GDM1 (cell line): ENCODE measurements at places on chromosomes 6 and 20.

DNA sequence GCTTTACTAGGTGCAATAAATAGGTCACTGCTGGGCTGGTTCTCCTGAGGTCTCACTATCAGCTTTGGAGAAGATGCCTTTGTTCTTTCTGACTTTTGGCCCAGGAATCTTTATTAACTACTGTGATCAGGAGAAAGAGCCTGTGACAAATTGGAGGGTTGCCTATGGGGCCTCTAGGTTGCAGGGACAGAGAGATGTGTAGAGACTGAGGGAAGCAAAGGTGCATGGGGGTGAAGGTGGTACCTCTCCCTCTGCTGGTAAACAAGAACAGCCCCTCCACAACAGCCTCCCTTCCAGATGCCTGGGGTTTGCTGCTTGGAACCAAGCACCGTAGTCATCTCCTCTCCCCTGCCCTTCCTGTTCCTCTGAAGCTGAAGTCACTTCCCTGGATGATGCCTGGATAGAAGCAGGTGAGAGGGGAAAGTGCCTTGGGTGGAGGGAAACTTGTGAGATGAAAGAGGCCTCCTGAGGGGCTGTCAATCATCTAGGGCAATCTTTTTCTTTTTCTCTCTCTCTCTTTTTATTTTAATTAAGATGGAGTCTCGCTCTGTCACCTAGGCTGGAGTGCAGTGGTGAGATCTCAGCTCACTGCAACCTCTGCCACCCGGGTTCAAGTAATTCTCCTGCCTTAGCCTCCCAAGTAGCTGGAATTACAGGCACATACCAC, 57.4 kb upstream of the DUSP22 start:
- DNase-seq, result no peak

- no peak for DNase-seq
Measured at GRCh38 chr6:128421788-128422187, 98.6 kb downstream of the PTPRK start.

- DNase-seq, result no peak
Measured at GRCh38 chr6:18269253-18269652, 4.9 kb upstream of the DEK start.

- DNase-seq, result no peak
Measured at GRCh38 chr6:157014871-157015270, 237.7 kb downstream of the ARID1B start.

DNA sequence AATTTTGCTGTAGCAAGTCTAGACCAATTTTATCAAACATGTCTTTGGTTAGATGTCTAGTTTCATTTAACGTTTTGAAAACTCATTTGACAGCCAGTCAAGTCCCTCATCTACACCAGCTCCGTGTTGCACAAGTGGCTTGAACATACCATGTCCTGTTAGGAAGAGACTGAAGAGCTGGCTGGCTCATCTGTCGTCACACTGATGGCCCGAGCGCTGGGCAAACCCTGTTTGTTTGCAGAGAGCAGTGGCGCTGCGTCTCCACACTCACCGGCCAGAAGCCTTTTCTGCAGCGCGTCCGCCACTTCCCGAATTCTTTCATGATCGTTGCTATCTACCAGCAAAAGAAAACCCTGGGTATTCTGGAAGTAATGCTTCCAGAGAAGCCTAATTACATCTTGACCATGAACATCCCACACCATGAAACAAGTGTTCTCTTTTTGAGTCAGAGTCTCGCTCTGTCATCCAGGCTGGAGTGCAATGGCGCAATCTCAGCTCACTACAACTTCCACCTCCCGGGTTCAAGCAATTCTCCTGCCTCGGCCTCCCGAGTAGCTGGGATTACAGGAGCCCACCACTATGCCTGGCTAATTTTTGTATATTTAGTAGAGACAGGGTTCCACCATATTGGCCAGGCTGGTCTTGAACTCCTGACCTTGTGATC, 10.7 kb upstream of the TCFL5 start:
- no peak for DNase-seq

DNA sequence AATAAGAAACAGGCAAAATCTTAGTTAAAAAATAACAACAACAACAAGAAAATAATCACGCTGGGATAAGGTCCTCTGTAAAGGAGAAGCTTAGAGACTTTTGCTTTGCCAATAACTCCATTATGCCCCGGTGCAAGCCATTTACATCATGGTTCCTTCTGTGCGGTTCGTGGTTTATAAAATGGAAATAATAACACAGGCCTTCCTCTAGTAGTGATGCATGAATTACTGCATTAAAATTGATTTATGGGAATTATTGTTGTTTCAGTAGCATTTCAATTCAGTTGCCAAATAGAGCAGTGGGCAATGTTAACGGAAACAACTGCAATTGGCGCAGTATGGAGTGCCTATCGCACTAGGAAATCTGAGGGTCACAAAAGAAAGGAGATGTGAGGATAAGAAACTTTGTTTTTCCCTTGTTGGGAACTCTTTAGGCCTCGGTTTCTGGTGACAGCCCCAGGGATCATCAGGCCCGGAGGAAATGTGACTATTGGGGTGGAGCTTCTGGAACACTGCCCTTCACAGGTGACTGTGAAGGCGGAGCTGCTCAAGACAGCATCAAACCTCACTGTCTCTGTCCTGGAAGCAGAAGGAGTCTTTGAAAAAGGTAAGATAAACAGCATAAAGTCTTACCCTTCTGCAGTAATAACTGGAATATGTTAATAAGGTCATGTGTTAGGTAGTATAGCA, 1.1 kb downstream of the CD109 start:
- DNase-seq, result no peak

DNA sequence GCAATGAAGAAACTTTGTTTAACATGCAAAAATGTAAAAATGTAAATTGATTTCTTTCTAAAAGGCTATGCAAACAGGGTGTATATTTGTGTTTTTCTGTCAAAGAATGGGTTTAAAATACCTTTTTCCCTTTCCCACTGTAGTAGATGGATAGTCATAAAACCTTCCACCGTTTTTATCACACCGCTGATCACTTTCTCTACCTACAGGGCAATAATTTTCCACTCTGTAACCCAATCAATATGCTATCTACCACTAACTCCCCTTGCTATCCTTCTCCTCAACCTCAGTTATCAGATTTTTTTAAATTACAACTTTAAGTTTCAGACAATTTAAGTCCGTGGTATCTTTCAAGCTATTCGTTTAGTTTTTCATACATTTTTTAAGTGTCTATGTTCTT, 91.4 kb upstream of the ARID1B start:
- no peak for DNase-seq

DNA sequence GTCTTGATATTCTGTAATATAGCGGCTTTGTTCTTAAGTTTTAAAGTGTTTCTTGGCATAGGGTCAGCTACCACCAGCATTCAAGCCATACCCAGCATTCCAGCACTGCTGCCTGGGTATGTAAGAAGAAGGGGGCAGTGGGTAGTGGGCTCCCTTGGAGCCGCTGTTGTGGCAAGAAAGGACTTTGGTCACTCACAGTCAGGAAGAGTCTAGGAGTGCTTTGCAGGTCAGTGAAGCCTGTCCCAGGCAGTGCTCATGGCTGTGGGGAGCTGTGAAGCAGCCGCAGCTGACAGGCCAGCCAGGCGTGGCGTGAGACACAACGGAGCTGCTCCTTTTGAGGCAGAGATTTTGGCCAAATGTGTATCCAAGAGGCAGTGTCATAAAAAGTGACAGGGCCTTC, 512.0 kb downstream of the CDKAL1 start:
- DNase-seq, result no peak

GRCh38 chr20:19938421-19939090, 78.6 kb upstream of the NAA20 start:
- DNase-seq, result no peak

DNA sequence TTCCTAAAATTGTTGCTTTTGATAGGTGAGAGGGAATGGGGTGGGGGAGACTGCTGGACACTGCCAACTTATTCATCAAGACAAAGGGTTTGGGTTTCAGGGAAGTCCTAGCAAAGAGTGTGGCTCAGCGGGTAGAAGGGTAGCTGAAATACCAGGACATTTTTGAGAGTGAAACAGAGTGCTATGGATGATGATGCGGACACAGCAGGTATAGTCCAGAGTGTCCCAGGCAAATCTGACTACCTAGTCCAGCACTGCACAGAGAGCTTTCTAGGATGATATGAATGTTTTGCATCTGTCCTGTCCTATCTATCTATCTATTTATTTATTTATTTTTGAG, 154.3 kb downstream of the BCAS1 start:
- no peak for DNase-seq

DNA sequence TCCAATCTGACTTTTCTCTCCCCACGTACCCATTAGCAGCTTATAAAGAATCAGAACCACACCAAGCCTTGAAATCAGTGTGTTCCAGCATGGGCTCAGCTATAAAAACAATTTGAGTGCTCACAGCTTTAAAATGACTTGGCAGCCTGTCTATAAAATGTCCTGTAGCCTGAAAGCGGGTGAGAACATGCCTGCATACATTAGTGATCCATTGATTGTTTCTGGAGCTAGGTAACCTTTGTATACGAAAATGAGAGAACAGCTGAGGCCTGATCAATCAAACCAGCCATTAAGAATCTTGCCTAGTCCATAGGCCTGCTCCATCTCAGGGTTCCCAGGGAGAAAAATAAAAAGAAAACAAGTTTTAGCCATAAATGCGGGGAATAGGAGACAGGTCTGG, 245.8 kb upstream of the SULF2 start:
- no peak for DNase-seq

DNA sequence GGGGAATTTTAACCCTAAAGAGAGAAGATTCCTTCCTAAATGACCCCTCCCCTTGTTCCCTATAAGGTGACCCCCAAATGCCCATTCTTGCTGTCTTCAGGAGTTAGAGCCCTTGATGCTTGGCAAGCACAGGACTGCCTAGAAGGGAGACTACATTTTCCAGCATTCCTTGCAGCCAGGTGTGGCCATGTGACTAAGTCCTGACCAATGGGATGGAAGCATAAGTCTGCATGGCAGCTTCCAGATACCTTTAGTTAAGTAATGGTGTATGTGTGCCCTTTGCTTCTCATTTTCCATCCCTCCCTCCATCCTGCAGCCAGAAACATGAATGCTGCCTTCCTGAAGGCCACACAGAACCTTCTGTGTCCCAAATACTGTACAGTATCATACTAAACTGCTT, 5.5 kb downstream of the BFSP1 start:
- DNase-seq, result no peak

GRCh38 chr6:38259736-38260135, 380.0 kb downstream of the BTBD9 start:
- no peak for DNase-seq

DNA sequence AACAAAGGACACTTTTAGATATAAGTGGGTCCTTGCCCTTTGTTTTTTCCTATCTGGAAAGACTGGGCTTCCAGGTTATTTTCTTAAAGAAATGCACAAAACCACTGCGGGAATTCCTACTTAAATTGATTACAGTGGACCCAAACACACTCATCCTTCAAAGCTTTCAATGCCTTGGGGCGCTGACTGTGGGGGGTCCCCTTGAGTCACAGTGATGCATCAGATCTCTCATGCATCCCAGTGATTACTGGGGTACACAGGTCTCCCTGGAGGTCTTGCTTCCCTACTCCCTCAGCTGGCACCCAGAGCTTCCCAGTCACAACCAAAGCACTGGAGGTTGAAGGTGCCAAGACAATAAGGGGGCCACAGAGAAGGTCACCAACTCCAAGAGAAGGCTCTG, 20.7 kb downstream of the ABHD12 start:
- no peak for DNase-seq

- DNase-seq, result no peak
Measured at GRCh38 chr6:157645201-157645795, 177.7 kb upstream of the SNX9 start.

- no peak for DNase-seq
Measured at GRCh38 chr6:4164456-4164855, 29.1 kb upstream of the ECI2 start.

DNA sequence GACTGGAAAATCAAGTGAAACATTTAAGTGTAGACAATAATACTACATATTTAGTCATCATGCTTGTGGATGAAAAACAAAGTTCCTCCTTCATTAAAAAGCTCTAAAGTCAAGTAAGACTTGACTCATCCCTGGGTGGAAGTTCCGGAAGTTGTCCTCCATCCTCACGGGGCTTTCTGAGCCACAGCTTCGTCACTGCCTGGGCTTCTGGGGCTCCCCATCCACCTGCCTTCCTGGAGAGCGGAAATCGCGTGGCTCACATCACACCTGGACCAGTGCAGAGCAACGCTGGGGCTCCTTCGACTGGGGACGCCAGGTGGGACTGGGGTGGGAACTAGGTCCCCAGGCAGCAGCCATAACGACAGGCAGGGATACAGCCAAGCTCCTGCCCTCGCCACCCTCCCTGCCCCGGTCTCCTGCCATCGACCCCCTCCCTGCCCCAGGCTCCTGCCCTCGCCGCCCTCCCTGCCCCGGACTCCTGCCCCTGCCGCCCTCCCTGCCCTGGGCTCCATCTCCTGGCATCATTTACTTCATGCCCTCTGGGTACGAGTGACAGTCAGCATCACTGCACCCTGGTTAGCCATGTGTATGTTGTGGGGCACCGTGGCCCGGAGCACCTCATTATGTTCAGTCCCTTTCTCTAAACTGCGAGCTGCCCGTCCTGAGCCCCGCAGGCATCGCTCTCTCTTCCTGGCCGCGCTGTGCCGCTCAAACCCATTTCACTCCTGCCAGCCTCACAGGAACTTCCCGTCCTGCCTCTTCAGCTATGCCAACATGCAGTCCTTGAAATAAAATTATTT, 12.9 kb downstream of the THBS2 start:
- DNase-seq, result no peak

DNA sequence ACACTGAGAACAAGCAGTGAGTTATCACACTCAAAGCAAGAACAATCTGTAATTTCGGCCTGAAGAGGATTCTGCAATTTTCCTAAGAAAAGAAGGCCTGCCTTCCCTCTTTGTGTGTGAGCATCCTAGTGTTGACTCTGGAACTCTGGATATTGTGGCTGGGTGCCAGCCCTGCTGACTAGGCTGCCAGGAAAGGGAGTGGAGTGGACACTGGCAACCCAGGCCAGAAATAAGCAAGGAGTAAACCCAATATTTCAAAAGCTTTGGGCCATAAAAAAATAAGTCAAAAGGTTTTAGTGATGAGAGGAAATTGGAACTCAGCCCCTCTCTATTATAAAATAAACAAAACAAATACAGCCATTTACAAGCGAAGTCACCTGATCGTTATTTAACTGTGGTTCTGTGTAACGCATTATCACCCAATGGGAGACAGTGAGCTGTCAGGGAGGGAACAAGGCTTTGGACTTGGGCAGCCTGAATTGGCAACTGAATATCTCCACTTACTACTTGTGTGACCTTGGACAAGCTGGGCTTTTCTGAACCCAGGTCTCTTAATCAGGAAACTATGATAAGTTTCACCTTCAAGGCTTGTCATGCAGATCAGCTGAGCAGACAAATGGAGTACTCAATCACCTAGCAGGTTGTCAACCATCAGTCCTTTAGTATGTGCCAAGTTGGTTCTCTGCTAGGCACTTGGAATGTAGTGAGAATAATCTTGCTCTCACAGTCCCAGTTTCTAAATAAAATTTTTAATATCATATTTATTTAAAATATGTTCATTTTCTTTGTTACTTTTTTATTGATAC, 196.2 kb downstream of the PAX1 start:
- no peak for DNase-seq

DNA sequence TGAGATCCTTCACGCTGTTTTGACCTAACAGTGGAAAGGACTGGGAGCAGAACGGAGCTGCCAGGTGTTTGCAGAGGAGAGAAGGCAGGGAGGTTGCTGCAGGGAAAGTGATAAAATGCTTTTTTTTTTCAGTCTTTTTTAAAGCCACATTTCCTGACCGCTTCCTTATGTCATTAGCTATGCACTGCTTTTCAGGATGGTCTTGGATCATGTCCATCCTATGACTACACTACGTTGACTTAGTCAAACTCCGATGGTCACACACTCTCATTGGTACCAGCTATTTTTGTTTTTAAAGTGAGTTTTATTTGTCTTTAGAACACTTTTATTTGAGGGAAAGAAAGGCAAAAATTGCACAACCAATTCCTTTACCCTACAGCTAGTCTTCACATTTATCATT, 89.2 kb upstream of the EXOC2 start:
- DNase-seq, result no peak

GRCh38 chr20:1907586-1907985, 12.4 kb downstream of the SIRPA start:
- DNase-seq, result no peak
